ENCODE measurements at places on chromosomes 4 and X.

DNA sequence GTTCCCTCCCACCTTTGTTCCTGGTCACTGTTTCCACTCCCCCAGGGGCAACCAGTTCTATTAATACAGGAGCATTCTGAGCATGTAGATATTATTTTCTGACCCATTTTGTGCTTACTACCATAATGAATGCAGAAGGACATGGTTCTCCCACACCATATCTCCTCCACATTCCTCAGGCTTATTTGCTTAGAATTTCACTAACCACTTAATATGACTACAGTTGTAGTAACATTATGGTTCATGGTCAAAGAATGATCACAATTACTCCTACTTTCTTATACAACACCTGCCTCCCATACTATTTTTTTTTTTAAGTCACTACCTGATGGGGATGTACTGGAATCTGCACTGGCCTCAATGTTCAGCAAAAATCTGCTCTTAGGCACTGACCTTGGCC, 7.5 kb upstream of the FAM184B start:
- no peak for DNase-seq

GRCh38 chr4:123524958-123525628, 128.5 kb downstream of the SPRY1 start:
- no peak for DNase-seq

DNA sequence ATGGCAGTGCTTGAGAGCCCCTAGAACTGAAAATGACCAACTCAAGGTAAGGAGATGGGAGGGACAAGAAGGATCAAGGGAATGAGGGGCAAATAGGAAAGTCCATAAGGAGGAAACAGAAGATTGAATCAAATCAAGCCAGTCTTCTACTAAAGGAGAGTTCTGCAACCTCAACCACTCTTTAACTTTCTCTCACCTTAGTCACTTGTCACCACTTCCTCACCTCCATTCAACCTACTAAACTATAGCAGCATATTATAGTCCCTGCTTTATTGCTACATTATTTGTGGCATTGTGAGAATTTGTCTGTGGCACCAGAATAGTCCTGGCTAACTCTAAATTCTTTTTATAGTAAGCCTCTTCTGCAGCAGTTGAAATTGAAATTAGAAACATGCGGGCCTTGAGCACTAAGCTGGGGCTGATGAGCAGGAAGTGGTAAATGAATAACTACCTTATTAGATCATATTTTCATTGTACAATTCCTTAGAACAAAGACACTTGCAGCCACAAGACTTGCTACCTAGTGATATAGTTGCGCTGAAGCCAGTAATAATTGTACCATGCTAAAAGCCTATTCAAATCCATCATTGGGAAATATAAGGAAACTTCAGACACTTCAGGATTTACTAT, 336.9 kb downstream of the ZNF674 start:
- DNase-seq, result no peak

DNA sequence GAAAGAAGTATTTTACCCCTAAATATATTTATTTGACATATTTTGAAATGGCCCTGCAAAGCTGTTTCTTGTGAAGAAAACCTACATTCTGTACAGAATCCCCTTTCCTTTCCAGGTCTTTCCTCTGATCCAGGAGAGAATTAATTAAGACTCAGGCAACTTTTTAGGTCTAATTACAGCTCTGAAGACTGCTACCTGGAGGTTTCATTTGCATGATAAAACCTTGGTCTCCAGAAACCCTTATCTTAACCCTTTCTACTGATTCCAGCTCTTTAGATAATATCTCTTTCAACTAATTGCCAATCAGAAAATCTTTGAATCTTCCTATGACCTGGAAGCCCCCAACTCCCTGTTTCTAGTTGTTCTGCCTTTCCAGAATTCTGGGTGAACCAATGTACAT, 224.0 kb downstream of the FAM47A start:
- no peak for DNase-seq

DNA sequence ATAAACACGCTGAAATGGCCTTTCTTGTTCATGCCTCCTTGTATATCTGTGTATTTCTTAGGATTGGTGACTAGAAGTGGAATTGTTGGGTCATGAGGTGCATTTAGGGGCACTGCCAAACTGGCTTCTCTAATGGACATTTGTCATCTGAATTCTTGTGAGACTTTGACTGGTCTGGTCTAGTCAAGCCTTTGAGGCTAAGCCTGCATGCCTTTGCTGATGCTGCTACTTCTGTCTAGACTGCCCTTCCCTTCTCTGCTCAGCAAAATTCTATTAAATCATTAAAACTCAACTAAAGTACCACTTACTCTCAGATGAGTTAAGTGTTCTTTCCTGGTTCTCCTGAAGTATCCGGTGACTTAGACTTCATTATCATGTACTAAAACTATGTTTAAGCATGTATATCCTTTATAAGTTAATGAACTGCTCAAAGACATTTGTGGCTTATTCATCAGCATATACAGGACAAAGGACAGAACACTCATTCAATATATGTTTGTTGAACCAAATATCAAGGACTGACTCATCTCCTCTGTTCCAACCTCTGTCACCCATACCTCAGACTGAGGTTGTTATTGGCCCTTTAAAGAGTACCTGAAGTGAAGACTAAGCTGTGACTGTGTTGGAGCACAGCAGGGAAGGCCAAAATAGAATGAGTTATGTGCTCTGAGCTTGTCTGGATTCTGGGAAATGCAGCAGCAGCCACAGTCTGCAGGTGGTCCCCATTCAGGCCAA, 9.0 kb downstream of the TCEAL1 start:
- DNase-seq, result no peak

DNA sequence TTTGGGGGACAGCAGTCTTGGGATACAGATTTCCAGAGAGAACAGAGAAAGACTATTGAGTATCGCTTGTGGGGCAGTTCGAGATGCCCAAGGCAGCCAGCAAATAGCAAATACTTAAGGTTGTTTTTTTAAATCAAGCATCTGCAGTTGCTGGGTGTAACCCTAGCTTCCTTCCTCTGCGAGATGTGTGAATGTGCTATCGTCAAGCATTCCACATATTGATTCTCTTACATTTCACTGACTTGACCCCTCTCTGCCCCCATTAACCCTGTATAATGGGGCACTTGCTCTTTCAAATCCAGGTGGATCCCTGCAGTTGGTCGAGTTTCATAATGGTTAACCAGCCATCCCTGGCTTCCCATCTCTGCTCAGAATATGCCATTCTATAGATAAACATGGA, 23.5 kb downstream of the KCNE5 start:
- DNase-seq, result no peak

DNA sequence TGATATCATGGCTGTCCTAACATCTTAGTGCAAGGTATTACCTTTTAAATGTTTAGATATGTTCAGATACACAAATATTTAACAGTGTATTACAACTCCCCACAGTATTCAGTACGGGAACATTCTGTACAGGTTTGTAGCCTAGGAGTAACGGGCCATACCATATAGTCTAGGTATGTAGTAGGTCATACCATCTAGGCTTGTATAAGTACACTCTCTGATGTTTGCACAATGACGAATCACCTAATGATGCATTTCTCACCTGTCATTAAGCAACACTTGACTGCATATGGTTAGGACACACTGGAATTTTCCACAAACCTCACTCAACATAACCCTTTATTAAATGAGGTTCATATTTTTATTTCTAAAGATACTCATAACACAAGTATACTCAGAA, 67.7 kb downstream of the THOC2 start:
- no peak for DNase-seq

DNA sequence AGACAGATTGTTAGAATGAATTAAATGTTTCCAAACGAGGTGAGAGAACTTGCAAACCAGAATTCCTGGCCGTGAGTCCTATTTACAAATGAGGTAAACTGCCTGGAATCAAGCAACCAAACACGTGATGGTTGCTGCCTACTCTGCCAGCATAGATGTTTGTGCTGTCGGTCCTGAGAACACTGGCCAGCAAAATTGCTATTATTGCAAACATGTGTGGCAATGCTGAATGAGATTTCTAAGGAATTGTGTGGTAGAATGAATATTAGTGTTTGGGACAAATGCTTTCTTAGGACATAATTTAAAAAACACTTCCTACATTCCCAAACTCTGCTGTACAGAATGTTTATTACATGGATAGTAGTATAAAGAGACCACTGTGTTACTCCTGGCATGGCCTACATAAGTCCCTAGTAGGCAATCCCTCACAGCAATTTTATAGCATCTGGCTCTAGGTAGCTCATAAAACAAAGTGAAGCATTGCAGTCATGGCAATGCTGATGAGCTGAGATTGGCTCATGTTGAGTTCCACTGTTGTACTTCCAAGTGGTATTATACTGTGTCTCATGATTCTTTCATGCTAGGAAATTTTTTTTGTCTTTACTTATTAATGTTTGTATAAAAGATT, 605.2 kb upstream of the EPHA5 start:
- DNase-seq, result no peak

DNA sequence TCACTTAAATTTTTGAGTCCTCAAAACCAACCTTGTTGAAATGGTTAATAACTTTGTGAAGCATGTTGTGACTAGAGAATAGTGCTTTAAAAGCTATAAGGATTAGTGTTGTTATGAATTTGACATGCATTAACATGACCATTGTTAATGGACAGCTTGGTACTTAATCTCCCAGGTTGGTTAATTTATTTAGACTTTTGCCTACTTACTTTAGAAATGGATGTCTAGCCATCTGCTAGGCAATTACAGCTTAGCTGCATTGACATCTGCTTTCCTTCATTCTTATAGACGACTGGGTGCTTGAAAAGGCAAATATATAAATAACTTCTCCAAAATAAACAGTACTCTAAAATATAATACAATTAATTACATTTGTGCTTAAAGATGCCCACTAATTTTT, 368.0 kb downstream of the CCSER1 start:
- DNase-seq, result no peak
